Fibroblast of the aortic adventitia (primary cell): ENCODE measurements at places on chromosomes 6 and 20.

- no peak for DNase-seq
These were observed 30.9 kb downstream of the SLC2A12 start for GRCh38 chr6:134021396-134022122.

DNA sequence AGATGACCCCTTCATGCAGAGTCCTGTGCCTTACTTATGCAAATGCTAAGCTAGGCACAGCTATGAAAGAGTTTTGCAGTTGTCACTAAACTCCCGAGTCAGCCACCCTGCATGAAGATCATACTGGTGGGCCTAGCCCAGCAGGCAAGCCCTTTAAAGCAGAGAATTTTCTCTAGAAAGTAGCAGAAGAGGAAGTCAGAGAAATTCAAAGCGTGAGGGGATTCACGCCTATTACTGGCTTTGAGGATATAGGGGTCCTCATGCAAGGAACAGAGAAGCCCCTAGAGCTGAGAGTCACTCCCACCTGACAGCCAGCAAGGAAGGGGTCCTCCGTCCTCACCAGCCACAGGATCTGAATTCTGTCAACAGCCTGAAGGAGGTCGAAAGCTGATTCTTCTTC, 54.6 kb downstream of the MYB start:
- DNase-seq, result no peak

DNA sequence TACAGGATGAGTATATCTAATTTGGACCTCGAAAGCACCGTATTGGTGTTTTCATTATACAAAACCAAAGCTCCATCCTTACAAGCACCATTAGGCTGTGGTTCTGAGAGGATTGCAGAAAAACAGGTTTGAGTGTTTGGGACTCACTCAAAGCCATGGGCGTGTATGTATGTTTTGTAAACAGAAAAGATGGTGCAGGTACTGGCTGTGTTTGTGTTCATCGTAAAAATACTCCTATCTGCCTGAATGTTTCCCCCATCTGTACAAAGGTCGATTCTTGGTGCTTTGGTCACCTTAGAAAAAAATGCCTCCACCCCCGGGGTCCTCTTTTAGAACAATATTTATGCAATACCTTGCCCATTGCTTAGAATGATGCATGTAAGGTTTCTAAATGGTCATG, 286.6 kb downstream of the TSHZ2 start:
- DNase-seq, result no peak

DNA sequence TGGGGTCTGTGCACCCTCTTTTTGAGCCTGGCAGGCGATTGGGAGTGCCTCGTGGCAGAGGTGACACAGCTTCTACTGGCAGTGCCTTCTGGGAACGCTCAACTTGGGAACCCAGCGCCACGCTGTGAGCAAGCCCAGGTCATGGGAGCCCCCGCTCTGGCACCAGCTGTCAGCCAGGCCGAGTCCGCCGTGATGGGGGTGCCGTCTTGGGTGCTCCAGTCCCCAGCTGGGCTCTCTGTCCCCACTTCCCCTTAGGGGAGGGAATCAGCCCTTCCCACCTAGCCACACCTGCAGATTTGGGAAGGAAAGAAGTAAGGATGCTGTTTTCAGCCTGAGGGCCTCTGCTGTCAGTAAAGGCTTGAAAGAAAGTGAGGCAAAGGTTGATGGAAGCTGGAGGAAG, 31.0 kb upstream of the NTSR1 start:
- no peak for DNase-seq

- DNase-seq, result no peak
These were observed 55.5 kb upstream of the SLCO4A1 start for GRCh38 chr20:62586799-62587198.

DNA sequence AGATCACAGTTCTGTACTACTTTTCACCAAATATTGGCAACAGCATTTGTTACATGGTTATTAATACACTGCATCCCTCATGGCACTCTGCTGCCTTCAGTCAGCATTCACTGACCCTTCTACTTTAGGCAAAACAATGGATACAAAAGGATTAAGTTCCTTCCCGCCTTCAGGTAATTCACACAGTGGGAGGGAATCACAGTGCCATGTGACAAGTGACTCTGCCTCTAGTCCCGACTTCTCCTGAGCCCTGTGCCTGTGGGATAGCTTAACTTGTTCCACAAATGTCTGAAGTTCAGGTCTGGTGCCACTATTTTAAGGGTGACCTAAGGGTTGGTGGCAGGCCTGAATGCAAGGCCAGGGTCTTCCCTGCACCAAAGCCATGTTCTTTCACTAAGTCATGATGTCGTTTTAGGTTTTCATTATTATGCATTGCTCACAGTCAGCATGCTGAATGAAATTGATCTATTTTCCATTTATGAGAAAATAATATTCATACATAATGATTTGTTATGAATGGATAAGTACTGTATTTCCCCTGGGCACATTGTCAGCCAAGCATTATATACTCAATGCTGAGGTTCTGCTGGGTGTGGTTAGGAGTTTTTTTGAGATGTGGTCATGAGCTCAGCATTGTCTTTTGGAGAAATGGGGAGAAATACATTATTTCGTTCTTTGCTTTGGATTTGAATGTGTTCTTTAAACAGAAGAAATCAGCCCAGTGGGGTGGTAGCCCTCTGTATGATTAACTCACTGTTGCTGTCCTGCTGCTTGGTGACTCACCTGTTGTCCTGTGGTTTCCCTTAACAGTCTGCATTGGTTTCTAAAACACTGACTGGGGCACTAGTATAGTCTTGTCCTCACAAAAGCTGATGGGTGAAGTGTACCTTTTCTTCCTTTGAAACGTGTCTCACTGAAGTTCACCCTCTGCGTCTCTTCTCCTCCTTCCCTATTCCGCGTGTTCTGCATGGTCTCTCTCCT, 66.4 kb downstream of the AFDN start:
- peak; percentile 36 for DNase-seq

- DNase-seq, result no peak
These were observed 55.7 kb downstream of the HNF4A start for GRCh38 chr20:44411020-44411756.

GRCh38 chr20:63483834-63484233, 11.4 kb upstream of the KCNQ2 start:
- DNase-seq, result no peak

DNA sequence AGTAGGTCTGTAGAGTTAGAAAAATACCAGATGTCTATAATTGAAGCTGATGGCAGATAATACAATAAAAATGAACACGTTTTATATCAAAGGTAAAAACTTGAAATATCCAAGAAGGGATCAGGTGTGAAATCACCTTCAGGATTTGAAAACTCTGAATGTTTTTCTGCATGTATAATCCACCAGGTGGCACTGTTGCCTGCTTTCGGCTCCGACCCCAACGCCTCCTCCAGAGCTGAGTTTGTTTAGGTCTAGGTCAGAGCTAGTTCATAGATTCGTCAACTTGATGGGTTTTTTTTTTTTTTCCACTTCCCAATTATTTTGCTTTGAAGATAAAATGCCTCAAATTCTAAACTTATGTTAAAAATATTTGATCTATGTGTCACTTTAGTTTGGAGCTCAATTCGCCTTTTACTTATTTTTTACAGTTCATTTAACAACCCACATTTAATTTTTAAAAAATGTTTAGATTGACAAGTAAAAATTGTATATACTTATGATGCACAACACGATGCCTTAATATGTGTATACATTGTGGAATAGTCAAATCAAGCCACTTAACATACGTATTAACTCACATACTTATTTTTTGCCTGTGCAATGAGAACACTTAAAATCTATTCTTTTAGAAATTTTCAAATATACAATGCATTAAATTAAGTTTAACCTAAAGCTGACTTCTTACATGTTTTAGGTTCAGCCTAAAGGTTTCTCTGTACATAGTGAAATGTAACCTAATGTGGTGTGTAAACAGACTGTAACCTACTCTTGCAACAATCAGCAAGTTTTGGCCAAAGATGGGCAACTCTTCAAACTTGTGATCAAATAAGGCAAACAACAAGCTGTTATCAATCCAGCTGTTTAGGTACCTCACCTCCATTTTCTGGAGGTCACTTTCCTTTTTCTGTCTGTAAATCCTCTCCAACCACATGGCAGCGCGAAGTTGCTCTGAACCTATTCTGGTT, 39.4 kb upstream of the ENPP4 start:
- DNase-seq, result peak; percentile 63

DNA sequence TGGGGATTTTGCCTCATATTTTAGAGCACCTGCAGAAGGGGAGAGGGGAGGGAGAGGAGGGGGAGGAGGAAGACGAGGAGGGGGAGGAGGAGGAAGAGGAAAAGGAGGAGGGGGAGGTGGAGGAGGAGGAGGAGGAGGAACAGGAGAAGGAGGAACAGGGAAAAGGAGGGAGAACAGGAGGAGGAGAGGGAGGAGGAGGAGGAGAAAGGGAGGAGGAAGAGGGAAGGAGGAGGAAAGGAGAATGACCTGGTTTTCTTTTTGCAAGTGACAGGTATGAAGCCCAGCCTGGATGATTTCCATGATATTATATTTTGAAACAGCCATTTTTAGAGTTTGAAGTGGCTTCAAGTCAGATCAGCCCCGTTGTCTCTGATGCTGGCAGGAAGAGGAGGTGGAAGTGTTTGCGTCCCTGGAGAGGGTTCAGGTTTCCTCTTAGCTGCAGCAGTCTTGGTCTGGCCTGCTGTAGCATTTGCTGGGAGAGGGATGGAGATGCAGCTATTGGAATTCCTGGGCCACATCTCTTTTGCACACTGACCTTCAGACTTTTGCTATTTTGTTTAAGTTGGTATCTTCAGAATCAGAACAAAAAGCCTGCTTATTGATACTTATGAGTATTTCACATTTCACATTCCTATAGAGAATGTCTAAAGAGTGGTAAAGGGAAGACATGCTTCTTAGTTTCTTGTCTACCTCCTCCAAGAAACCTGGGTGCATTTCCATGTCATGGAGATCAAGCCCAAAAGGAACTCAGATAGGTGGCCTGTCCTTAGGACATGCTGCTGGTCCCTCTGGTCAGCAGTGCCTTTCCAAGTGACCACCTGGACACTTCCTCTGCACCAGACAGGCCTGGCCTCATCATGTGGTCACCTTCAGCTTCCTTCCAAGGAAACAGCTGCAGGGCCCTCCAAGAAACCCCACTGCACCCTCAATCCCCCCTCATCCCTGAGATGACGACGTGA, 54.3 kb upstream of the IYD start:
- no peak for DNase-seq

GRCh38 chr20:24813080-24813479, 136.0 kb upstream of the CST7 start:
- no peak for DNase-seq

- DNase-seq, result no peak
These were observed 298.3 kb downstream of the RNGTT start for GRCh38 chr6:88665131-88665530.

GRCh38 chr6:33638556-33638955, 17.4 kb downstream of the ITPR3 start:
- DNase-seq, result no peak

- DNase-seq, result no peak
These were observed 61.3 kb downstream of the ANKRD6 start for GRCh38 chr6:89494131-89494793.

DNA sequence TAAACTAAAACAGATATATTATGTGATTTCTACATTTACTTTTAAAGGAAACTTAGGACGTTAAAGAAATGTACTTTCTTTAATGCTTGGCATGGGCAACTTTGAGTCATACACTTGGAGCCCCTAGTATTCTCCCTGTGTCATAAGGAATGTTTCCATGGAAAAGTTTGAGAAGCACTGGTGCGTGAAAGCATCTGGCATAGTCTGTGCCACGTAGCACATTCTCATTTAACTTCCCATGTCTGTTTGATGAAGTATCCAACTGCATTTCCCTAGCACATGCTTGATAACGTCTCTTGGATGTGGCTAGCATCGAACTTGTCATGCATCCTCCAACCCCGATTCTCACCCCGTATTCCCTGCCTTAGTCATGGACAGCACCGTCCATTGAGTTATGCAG, 172.0 kb downstream of the TBC1D7 start:
- peak; percentile 2 for DNase-seq

GRCh38 chr6:16676978-16677377, 84.3 kb downstream of the ATXN1 start:
- peak; percentile 50 for DNase-seq

DNA sequence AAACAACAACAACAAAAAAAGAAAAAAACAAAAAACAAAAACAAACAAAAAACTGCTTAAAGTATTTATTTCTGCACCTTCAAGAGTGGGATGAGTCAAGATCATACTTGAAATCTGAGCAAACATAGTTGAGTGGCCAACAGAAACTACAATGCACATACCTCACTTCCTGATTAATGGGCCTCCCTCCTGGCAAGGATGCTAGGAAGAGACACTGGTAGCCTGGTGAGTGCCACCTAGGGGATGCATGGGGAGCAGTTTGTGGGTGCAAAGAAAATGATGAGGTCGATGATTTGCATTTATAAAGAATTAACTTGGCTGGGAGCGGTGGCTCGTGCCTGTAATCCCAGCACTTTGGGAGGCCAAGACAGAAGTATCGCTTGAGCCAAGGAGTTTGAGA, 808.1 kb downstream of the MAFB start:
- DNase-seq, result peak; percentile 43

DNA sequence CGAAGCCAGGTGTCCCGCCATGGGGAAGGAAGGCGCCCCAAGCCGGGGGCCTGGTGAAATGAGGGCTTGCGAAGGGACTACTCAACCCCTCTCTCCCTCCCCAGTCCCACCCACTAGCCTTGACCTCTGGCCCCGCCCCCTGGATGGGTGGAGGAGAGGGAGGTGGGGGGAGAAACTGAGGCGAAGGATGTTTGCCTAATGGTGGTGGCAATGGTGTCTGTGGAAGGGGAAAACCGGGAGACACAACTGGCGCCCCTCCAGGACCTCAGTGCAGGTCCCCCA, at the start of gene POU5F1:
POU5F1 (minus strand) TSS at position 83 of the 282 bp plus-strand sequence; CDS start at position 21, 62 bp downstream.
- DNase-seq, result no peak

GRCh38 chr20:4060064-4060795, 44.9 kb upstream of the RNF24 start:
- no peak for DNase-seq

DNA sequence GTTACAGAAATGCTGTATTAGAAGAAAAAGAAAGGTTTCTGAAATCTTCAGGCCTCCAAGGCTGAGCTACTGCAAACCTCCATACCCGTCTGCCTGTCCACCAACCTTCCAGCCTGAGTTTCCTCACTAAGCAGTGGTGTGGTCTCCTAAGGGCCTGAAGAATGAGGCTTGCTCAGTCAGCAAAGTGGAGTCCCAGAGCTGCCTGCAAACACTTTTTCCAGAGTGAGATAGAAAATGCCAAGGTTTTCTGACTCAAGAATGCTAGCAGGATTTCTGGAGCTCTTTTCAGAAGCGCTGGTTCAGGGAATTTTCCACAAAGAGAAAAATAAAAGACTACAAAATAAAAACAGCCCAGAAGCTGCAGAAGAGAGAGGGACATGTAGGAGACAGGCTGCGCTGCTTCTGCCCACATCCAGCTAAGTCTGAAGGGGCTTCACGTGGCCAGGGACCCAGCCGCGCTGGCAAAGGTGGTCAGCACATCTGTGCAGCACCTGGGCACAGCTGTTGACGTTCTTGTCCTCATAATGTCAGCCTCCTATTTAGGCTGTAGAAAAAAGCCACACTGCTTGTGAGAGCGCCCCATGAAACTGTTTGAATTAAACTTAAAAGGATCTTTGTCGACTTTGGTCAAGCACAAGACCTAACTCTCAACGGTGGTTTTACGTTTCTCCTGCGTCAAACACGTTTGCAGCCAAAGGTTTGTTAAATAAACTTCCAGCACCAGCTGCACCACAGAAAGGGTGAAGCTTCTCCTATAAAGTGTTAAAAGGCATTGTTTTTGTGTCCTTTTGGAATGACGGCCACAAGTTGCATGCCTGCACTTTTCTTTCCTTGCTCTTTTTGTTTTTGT, 209.0 kb downstream of the THBS2 start:
- peak; percentile 38 for DNase-seq

- no peak for DNase-seq
These were observed 211.8 kb downstream of the PLCB4 start for GRCh38 chr20:9280666-9281065.
